NK-92 treated with Interleukin-12 subunit alpha and Interleukin-12 subunit beta, amount 100 ng/mL, for 24 hours (cell line): ENCODE measurements at places on chromosomes 12 and 14.
A peak's percentile ranks its signal among the peaks of the same experiment; 100 is the strongest.

DNA sequence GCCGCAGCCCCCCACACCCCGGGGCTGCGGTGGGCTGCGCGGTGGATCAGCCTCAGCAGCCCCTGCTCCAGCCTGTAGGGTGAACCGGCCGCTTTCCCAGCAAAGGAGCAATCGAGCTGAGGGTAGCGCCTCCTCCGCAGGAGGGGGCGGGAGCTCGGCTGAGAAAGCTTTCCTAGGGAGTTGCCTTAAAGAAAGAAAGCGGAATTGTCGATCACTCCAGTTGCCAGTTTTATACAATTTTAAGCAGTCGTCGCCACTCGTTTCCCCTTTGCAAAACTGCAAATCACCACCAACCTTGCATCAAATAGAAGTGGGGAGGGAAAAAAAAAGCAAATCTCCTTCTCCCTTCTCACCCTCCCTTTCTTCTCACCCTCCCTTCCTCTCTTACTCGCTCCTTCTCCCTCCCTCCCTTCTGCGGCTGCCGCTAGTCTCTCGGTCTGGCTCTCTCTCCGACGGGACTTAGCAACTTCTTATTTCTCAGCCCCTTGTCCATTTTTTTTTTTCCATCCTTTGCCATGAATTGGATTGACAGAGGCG lies at the start of gene PDE3A:
TSS of gene PDE3A (plus strand) at position 424 of the 537 bp plus-strand sequence. CDS start 748 bp downstream, outside the sequence.
- DNase-seq = no peak

GRCh38 chr12:13097491-13098011 lies 5.9 kb downstream of the GSG1 start:
- DNase-seq = no peak

DNA sequence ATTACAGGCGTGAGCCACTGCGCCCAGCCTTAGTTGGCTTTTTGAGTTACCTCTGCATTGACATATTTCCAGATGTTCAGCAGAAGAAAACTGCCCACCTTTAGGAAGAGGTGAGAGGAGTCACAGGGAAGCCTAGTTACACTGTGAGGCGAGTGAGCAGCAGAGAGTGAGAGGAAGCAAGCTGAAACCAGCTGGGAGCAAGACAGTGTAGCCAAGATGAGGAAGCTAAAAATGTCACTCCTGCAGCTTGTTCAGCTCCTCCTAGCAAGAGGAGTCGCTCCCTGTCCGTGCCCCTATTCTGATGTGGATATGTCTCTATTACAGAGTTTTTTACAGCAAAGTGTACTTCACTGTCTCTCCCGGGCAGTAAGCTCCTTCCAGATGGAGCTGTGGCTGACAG lies 127.6 kb downstream of the GXYLT1 start:
- no peak for DNase-seq

- no peak for DNase-seq
These were observed 44.4 kb downstream of the JAG2 start for GRCh38 chr14:105123981-105124765.

DNA sequence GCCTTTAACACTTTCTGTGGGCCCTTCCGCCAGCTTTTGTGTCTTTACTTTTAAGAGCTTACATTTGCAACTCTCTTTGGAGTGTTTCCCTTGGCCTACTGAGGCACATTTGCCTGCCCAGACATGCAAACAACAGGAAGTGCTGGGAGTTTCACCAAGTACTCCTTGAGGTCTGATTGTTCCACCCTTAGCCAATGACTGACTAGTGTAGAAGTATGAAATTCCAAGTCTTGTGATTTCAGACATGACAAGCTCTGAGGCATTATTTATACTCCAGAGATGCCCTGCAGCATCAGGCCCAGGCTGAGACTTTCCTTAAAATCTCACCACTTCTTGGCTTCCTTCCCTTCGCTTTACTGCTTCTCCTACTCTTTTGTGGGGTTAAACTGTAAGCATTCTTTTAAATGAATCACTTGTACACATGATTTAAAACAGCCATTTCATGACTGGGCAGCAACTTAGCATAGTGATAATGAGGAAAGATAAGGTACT lies 174.1 kb downstream of the SLC6A15 start:
- DNase-seq = no peak

GRCh38 chr14:74301594-74302151 lies 1.1 kb downstream of the ABCD4 start:
- no peak for DNase-seq

GRCh38 chr14:100730581-100730980 lies 3.9 kb downstream of the DLK1 start:
- DNase-seq = no peak

GRCh38 chr12:44078273-44078672 lies 242.4 kb downstream of the TMEM117 start:
- DNase-seq = no peak

DNA sequence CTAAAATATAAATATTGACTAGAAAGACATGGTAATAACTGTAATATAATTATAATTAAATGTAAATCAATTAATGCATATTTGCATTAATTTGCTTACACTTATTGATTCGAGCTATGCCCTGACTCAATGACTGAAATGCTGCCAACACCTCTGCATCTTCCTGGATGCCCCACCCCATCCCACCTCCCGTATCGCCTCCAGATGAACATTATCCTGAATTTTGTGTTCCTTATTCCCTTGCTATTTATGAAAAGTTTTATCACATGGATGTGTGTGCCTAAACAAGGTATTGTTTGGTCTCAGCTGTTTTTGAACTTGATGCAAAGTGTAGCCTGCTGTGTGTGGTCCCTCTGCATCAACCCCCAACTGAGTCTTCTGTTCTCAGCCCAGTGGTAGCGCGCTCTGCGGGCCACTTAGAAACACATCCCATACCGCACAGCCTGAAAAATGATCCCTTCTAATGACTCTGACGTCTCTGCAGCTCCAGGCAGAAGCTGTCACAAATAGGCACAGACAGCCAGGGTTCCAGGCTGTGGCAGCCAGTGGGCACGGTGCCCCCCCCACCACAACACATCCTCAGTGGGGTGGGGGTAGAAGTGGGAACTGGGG lies 96.5 kb downstream of the PRMT8 start:
- no peak for DNase-seq

DNA sequence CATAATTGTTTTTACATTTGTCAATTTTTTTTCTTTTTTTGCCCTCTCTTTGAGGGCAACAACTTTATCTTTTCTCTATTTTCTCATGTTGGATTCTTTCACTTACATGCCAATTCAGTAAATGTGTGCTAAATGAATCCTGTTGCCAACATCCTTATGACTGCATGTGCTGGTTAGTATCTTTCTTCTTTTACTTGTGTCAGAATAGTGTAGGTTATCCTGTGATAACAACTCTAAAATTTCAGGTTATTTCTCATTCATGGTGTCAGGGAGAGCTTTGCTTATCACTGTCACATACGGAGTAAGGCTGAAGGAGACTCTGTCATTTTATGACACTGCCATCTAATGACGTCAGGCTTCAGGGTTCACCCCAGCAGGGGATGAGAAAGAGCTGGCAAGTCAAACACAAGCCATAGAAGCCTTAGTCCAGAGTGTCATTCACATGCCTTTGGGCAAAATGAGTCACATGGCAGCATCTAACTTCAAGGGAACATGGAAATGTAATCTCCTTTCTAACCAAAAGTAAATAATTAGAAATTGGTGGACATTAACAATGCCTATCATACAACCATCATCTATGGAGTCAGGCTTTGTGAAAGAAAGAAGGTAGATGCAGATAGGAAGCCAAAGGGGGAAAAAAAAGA lies 242.5 kb upstream of the ATP2B1 start:
- DNase-seq = no peak

DNA sequence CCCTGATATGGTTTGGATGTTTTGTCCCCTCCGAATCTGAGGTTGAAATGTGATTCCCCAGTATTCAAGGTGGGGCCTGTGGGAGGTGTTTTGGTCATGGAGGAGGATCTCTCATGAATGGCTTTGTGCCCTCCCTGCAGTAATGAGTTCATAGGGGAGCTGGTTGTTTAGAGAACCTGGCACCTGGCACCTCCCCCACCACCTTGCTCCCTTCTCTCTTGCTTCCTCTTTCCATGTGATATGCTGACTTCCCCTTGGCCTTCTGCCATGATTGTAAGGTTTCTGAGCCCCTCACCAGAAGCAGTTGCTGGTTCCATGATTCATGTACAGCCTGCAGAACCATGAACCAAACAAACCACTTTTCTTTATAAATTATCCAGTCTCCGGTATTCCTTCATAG lies 32.6 kb downstream of the CD163L1 start:
- no peak for DNase-seq

GRCh38 chr14:81400202-81400678 lies at the start of gene STON2:
Gene STON2 (minus strand): TSS chr14:81400324. CDS start chr14:81398382, 1,942 bp downstream.
- peak; percentile 46 for DNase-seq
